ENCODE measurements at places on chromosomes 2 and 18.

DNA sequence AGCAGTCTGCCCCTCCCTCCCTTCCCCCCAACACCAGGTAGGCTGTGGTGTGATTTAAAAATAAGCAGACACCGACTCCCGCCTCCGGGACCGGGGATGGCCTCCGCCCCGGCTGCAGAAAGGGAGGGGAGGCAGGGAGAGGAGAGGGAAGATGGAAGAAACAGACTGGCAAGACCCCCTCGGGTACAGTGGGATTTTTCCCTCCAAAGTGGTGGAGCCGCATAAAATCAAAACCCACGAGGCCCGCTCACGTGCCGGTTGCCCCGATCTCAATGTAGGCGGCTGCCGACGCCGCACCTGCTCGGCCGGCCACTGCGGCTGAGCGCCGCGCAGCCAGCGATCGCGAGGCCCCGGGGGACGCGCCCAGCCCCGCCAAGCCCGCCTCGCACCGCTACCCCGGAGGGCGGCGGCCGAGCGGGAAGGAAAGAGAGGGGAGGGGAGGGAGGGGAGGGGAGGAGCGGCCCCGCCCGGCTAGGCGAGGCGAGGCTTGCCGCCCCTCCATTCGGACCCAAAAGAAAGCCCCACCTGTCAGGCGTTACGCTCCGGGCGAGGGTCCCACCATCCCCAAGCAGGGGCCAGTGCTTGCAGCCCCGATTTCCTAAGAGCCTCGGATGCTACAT is 811 bp downstream of the ADD2 start:
- DNase-seq = no peak

GRCh38 chr2:183995632-183996031 is 602.7 kb upstream of the ZNF804A start:
- no peak for DNase-seq

GRCh38 chr2:48433682-48434081 is 96.3 kb upstream of the STON1 start:
- DNase-seq = no peak

GRCh38 chr18:24016643-24017042 is 2.1 kb downstream of the TTC39C start:
- no peak for DNase-seq

GRCh38 chr2:237590272-237591140 is at the start of gene RAB17:
Gene RAB17, minus strand, starts transcription at chr2:237590734. Its CDS starts 4,580 bp downstream, at chr2:237586154.
- no peak for DNase-seq

GRCh38 chr2:22487036-22487435 is 897.9 kb upstream of the KLHL29 start:
- DNase-seq = no peak

GRCh38 chr2:8627019-8627691 is 54.7 kb upstream of the ID2 start:
- DNase-seq = no peak

GRCh38 chr18:10488017-10488416 is 33.6 kb downstream of the APCDD1 start:
- DNase-seq = no peak

DNA sequence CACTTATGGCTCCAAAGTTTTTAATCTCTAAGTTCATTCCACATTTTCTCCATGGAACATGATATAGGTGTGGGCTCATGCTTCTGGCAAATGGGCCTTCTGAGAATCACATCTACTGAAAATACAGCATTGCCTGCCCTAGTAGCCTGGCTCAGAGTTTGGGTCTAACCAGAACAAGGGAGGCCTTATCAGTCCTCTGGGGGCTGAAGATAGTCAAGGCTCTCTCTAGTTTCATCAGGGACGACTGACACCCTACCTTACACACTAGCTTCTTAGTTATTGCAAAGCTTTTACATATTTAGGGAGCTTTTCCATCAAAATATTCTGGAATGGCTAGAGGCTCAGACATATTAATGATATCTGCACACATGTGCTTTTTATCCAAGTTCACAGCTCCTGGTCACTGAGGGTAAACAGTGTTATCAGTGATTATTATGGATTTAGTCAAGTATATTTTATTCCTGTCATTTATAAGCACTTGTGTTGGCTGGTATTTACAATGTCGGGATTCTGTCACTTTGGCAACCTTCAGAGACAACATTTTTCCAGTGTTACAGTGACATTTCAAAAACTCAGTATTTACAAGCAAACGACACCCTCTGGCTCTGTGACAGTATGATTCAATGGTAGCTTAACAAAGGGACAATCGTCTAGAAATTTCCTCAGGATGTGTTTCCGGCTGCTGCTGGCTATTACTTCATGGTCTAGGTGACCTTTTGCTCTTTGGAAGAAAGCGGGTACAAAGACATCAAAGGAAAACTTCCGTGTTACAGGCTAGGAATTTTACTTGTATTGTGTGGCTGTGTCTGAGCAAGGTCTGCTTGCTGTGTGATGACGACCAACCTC is 200.6 kb downstream of the TCF4 start:
- DNase-seq = no peak

DNA sequence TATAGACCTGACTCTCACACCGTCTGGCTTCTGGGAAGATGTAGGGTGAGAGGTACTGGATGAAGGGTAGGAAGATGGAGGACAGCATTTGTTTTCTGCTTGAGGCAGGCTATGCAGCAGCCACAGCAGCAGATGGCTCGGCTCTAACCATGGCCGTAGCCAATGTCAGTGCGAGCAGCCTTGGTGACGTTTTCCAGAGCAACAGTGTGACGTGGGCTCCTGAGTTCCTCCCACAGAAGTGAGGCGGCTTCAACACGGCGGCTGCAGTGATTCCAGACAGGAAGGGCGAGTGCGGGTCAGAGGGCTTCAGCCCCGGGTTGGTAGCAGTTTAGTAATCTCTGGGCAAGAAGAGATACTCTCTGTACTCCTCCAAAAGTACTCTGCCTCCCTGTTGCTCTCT is 133.0 kb upstream of the MYT1L start:
- no peak for DNase-seq

GRCh38 chr2:223251656-223252229 is 199.8 kb downstream of the KCNE4 start:
- no peak for DNase-seq

- no peak for DNase-seq
Measured at GRCh38 chr2:109699646-109700045, 85.5 kb downstream of the SOWAHC start.

GRCh38 chr18:61690418-61691138 is 202.2 kb downstream of the RNF152 start:
- DNase-seq = no peak

- no peak for DNase-seq
Measured at GRCh38 chr18:12625241-12625640, 32.7 kb downstream of the SPIRE1 start.

- DNase-seq = no peak
Measured at GRCh38 chr2:9110893-9111569, 95.6 kb upstream of the ASAP2 start.

DNA sequence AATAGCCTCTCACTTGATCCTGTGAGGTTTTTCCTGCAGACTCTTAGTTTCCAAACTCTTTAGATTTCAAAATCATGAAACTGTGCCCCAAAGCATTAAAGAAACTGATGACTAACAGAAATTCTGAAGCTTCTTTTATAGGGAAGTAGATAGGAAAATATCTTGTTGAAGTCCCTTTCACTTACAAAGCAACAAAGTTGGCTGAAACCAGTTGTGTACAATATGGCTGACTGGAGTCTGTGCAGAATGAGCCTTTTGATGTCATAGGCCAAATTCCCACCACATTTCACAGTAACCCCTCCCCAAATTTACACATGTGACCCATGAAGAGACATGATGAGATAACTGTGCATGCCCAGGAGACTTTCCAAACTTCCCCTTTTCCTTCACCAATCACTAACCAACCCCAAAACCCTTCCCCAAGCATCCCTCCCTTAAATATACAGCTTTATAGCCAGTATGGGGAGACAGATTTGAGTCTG is 61.7 kb upstream of the NCK2 start:
- no peak for DNase-seq

DNA sequence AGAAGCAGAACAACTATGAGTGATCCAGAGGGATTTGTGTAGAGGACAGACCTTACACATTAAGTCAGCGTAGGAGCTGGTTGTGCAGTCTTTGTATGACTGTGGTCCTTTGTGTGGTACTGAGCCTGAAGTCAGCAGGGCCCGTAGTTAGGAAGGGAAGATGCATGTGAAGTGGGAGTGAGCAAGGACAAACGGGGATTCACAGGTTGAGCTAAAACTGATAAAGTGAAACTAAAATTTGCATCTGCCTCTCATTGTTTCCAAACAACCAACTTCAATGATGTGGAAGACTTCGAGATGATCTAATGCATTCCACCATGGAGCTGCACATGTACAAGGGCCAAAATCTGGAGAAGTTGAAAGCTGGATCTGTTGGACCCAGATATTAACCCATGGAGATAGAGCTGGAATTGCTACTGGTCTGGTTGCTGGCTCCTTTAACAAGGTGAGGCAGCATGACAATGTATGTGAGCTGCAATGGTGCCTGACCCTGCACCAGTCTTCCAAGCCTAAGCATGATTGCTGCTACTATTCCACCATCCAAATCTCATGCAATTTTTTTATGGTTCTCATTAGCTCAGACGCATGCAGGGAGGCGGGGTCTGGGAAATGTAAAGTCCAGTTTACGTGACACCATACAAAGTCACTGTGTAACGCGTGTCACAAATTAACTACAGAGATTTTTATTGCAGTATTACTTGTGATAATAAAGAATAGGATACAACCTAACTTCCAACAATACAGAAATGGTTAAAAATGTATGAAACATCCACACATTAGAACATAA is 12.1 kb upstream of the CYBRD1 start:
- no peak for DNase-seq

DNA sequence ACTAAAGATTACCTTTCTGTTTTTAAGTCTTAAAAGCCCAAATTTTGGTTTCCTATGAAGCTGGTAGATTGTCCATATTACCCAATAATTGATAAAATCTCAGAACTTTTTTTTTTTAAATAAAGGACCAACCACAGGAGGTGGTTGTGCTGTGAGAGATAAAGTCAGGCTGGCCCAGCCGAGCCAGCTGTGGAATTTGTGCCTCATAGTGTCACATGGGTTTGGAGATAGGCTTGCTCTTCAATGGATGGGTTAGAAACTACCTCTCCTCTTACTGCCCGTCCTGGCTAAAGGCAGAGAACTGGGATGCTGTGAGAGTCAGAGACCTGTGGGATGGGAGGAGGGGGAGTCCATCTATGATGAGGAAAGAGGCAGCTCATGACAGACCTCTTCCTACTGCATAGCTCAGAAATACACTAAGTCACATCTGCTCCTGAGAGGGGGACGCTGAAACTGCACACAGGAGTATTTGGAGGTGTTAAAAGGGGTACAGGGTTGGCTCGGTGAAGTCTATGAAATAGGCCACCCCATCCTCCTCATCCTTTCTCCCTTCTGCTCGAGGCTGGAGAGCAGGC is 99.7 kb upstream of the MGAT4A start:
- no peak for DNase-seq

- no peak for DNase-seq
Measured at GRCh38 chr2:147642765-147643164, 202.1 kb upstream of the ACVR2A start.

DNA sequence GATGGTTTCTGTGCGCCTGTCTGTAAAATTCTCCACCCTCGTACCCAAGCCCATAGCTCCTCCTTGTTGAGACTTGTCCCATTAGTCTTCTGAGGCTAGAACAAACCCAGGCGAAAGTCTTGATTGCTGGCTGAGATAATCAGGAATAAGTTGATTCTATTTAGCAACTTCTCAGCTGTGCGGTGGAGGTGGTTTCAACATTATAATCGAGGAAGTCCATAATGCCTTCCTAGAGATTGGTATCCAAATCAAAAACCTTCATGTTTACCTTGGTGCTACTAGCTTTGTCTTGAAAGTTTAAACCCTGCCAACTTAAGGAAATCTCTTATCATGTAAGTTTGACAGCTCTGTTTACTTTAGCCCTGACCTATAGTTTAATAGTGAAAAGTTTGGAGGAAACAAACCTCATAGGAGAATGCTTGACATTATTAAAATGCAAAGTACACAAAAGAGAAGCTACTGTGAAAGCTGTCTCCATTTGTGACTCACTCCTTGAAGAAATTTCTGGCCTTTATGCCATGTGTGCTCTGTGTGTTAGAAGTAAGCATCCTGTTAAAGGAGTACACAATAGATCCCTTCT is 36.6 kb upstream of the DSC1 start:
- no peak for DNase-seq

GRCh38 chr2:139911160-139911559 is 1131.0 kb upstream of the NXPH2 start:
- no peak for DNase-seq

DNA sequence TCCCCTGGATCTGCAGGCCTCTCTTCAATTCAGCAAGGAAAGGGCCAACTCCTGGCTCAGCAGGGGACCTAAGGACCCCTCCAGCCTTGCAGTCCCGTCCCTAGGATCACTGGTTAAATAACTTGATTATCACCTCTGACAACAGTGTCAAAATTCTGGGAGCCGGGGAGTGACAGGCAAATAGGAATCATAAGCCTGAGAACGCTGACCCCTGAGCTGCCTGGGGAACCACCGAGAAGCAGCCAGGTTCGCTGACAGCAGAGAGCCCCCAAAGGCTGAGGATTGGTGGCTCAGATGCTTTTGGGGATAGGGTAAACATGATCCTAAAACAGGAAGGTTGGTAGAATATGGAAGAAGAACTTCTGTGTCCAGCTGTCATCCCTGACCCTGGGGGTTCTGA is 17.5 kb upstream of the TNS1 start:
- no peak for DNase-seq

DNA sequence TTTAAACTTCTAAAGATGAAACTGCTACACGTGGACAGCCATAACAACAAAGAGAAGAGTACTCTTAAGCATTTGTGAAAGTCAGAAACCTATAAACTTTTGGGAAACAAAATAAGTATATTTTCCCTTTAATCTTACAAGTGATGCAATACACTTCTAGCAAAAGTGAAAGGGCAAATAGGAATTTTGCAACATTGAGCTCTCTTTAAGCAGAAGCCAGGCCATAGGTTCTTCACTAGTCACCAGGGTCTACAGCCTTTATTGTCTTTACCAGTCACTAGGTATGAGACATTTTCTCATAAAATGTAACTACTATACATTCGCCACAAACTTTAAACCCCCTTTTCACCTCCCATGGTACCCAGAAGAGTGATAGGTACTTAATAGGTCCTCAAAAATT is 37.5 kb downstream of the SCN1A start:
- DNase-seq = no peak

- DNase-seq = no peak
Measured at GRCh38 chr2:148853458-148853857, 21.6 kb upstream of the KIF5C start.

DNA sequence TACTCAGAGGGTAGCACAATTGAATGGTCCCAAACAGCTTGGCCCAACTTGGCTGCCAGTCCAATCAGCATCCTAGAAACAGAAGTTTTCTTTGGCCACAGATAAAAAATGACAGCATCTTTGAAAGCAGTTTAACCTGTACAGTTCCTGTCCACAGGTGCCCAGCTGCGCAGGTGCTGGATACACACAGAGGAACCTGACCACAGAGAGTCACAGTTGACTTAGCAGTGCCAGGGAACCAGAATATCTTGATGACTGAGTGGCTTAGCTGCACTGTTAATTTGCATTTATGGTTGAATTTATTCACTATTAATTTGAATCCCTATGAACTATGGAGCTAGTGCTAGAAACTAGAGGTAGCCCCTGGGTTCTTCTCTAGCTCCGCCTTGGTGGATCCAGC is 93.7 kb downstream of the TPGS2 start:
- no peak for DNase-seq

- DNase-seq = peak; percentile 29
Measured at GRCh38 chr2:135797497-135798274, 39.3 kb downstream of the LCT start.

GRCh38 chr2:240423788-240424191 is 11.7 kb upstream of the GPC1 start:
- no peak for DNase-seq
